Stimulated activated CD4-positive, alpha-beta T cell treated with anti-CD3 and anti-CD28 coated beads, Interleukin-4, amount 100 ng/mL, for 4 hours (primary cell): ENCODE measurements at places on chromosomes 2 and 18.

- DNase-seq, result no peak
Measured at GRCh38 chr2:232280341-232280740, 98.2 kb upstream of the ALPP start.

GRCh38 chr2:239700686-239701345, 300.0 kb upstream of the HDAC4 start:
- no peak for DNase-seq

DNA sequence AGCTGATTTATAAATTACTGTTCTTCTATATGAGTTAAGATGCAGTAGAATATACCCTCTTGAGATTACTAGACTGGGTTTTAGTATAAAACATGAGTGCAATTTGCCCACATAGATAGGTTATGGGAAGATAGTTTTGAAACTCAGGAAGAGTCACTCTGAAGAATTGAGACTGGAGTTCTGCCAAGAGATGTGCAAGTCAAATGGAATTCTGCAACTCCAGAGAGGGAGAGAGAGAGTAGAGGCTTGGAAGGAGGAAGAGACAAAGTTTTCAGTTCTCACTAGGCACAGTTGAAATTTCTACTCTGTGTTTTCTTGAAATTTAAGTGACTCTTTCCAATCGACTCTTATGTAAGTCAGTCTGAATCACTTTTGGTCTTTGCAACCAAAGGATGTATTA, 878.8 kb downstream of the TSN start:
- no peak for DNase-seq

DNA sequence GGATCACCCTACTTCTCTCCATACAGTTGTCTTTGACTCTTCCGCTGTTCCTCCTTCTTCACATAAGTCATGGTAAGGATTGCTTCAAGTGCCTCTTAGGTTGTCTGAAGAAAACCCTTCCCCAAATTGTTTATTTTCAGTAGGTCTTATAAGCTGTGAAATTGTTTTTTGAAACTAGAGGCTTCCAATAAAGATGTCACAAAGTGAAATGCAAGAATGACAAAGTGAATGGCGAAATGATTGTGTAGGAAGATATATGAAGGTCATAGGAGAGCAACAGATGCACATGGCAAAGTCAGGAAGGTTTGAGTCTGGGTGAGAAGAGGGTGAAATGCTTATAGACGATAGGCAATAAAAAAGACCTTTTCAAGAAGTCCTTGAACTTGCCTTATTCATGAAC, 548.8 kb downstream of the PARD3B start:
- DNase-seq, result no peak

DNA sequence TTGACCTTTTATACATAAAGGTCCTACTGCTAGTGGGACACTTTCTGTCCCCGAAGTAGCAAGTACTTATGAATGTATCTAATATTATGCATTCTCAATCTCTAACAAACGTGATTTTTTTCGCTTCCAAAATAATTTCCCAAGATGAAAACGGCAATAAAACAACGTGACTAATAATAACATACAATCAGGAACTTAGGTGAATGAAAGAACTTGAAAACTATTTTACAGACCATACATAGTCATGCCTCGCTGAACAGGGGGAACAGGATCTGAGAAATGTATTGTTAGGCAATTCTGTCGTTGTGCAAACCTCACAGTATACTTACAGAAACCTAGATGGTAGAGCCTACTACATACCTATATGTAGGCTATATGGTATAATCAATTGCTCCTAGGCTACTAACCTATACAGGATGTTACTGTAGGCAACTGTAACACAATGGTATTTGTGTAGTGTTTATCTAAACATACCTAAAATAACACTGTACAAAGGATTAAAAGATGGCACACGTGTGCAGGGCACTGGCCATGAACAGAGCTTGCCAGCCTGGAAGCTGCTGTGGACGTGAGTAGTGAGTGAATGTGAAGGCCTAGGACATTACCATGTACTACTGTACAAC, 2.5 kb downstream of the RTN4 start:
- no peak for DNase-seq

GRCh38 chr18:693466-694187, 18.8 kb downstream of the ENOSF1 start:
- no peak for DNase-seq

- DNase-seq, result no peak
Measured at GRCh38 chr2:159508140-159508539, 108.2 kb downstream of the BAZ2B start.

GRCh38 chr2:235977445-235977844, 190.7 kb downstream of the GBX2 start:
- no peak for DNase-seq

- no peak for DNase-seq
Measured at GRCh38 chr2:114034742-114035141, 144.9 kb downstream of the ACTR3 start.

DNA sequence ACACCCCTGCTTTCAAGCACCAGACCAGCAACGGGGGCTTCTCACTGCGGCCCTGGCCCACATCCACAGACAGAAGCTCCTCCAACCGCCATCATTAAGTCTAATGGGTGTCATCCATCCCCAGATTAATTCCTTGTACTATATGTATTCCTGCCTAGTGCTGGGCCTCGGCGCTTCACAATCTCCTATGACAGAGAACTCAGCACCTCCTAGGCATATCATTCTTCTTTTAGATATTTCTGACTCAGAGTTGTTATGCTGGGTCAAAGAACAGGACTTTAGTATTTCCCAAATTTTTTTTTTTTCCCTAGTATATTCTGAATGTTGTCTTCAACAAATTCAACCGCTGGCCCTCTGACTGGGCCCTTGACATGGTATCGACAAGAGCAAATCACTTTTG, 83.2 kb upstream of the TFCP2L1 start:
- no peak for DNase-seq

DNA sequence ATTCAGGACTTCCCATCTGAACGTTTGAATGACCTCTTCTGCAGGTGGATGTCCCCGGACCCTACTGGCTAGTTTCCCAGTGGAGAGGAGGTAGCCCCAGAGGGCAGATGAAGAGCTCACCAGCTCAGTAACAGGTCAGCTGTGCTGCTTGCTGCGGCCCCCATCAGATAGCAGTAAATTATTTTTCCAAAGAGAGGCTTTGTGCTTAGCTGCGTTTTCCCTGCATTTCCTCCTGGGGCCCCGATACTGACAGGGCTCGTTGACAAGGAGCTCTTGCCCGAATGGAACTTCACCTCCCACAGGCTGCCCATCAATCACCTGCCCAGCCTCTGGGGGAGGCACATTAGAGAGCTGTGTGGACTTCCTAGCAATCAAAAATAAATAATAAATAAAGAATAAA, 185.8 kb downstream of the DOK6 start:
- no peak for DNase-seq

DNA sequence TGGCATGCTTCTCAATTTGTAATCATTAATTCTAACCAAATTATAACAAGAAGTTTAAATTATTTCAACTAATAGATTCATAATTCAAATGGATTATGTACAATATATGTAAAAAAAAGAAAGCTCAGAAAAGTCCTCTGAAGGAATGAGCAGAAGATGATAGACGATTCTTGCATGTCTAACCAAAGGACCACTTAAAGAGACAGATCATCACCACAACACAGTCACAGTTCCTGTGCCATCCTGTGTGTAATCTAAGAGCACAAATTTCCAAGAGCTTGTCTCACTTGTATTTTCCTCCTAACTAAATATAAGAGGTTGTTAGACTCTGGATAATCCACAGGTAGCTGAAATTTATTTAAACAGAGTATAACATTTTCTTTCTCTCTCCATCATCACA, 122.3 kb upstream of the CD226 start:
- DNase-seq, result no peak

DNA sequence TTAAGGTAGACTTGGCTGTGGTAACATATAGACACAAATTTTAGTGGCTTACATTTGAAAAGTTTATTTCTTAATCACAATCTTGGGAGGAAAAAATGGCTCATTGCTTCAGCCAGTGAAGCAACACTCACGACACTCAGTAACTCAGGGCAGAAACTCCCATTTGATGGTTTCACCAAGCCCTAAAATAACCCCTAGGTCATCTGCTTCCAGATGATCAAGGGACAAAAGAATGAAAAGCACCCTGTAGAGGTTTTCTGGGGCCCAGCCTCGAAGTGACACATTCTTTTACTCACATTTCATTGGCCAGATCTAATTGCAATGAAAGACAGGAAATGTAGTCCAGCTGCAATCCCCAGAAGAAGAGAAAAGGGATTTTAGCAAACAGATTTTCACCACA, 275.9 kb downstream of the TMX3 start:
- no peak for DNase-seq

- DNase-seq, result peak; percentile 5
Measured at GRCh38 chr2:172339371-172340010, 87.9 kb upstream of the ITGA6 start.

GRCh38 chr2:12076810-12077209, 330.4 kb downstream of the LPIN1 start:
- DNase-seq, result no peak

DNA sequence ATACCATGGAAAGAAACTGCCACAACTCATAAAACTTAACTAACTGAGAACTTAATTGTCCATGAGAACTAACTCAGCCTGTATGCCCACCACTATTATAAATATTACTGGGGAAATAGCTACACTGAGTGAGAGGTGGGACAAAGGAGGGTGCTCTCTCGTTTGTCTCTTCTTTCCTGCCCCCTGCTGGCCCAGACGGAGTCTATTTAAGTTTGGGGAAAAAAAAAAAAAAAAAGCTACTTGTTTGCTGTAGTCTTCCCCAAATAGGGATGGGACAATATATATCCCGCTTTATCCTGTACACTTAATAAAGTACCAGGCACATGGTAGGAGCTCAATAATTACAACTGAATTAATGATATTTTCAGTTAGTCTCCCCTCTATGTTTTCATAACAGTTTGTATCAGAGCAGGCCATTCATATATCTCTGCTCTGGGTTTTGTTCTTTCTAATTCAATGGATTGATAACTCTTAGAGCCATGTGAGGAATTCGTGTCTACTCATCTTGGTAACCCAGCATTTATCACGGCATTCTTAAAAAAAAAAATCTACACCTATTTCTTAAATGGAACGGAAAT, 647.6 kb upstream of the PKDCC start:
- DNase-seq, result no peak

DNA sequence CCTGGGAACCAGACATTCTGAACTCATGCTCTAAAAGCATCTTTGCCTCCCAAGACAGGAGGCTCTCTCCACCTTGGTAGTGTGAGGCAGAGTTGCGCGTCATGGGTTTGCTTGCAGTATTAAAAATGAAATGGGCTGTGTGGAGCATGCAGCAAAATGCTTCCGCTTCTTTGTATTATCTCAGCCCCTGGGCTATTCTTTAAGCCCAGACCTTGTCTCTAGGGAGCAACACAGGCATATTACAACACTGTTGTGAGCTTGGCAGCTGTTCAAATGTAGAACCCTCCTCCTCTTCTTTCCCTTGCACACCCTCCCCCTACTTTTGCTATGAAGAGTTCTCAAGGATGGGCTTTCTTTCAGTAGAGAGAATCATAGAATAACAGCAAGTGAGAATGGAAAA, 185.1 kb upstream of the LHCGR start:
- no peak for DNase-seq

GRCh38 chr2:19140463-19141208, 217.8 kb downstream of the OSR1 start:
- DNase-seq, result no peak

GRCh38 chr18:31723990-31724711, 36.5 kb downstream of the SLC25A52 start:
- no peak for DNase-seq

DNA sequence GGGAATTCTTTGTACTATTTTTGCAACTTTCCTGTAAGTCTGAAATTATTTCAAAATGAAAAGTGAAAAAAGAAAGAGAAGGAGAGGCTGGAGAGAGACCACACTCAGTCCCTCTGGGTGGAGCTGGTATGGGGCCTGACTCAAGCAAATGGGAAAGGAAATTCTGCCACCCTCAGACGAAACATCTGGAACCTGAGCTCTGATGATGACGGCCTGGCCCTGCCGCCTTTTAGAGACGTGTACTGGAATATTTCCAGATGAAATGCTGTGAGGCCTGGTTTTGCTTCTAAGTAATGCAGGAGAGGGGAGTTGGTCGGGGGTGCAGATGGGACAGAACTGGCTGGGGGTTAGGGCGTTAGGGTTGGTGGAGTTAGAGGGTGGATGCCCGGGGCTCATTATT, 57.4 kb upstream of the GLI2 start:
- DNase-seq, result no peak

DNA sequence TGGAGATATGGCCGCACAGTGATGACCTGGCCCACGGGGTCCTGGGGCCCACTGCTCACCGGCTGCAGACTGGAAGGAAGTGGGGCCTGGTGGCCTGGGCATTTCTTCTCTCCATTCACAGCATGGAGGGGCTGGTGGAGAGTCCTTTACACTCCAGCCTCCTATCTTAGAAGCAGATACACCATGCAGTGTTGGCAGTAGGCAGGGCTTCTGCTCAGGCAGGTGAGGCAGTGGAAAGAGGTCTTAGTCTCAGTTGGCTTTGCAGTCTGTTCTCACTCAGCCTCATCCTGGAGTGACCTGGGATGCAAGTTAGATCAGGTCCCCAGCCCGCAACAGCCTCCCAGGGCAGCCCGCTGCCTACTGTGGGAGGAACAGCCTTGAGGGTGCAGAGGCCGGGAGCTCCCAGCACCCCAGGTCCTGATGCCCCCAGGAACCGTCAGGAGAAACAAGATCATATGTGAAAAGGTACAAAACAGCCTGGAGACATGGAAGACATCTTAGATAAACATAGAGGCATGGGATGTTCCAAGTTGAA, 45.8 kb upstream of the OTOS start:
- no peak for DNase-seq

DNA sequence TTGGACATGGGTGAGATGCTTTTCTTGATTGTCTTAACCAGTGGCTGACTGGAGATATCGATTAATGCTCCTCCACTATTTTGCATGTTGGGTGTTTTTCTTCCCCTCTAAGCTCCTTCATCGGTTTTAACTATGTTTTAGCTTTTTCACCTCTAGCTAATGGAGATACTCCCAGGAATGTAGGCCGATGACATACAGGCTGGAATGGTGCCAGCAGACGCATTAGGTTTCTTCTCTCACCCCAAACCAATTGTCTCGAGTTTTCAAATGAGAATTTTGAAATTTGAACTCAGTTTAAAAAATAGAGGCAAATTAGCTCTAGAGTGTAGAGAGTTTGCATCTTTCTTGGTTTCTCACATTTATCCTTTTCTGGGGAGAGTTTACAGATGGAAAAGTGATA, 247.6 kb downstream of the RPRM start:
- DNase-seq, result no peak

- DNase-seq, result peak; percentile 51
Measured at GRCh38 chr2:241271706-241272302, 43.7 kb downstream of the HDLBP start.
